Activated CD4-positive, alpha-beta memory T cell treated with anti-CD3 and anti-CD28 coated beads for 36 hours (primary cell): ENCODE measurements at places on chromosomes 7 and 10.

- no peak for DNase-seq
These were observed 4.2 kb upstream of the SORCS1 start for GRCh38 chr10:107168738-107169137.

DNA sequence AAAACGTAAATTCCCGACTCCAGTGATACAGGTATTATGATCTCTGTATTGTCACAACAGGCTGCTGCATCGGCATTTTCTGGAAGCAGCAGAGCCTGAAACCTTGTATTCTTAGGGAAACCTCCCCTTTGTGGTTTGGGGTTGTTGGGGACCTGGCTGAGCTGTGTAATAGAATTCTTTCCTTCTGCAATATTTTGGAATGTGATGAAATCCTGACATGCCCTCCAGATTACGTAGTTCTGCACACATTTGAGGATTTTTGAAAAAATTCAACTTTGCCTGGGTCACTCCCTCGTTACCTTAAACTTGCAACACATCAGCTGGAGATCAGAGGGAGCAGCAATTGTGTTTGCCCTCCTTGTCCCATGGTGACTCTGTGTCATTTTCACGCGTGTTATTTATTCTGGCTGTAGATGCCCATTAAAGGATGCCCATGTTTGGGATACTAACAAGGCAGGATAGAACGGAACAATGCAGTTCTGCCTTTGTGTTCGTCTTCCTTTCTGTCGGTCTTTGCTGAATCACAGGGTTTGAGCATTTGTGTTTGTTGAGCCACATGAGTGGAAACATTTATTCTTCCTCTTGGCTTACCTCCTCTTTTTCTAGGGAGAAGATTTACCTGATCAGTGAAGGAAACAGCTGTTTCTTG, 181.7 kb downstream of the TCF7L2 start:
- DNase-seq = no peak

GRCh38 chr10:38003588-38003987, 6.9 kb upstream of the ZNF33A start:
- no peak for DNase-seq

DNA sequence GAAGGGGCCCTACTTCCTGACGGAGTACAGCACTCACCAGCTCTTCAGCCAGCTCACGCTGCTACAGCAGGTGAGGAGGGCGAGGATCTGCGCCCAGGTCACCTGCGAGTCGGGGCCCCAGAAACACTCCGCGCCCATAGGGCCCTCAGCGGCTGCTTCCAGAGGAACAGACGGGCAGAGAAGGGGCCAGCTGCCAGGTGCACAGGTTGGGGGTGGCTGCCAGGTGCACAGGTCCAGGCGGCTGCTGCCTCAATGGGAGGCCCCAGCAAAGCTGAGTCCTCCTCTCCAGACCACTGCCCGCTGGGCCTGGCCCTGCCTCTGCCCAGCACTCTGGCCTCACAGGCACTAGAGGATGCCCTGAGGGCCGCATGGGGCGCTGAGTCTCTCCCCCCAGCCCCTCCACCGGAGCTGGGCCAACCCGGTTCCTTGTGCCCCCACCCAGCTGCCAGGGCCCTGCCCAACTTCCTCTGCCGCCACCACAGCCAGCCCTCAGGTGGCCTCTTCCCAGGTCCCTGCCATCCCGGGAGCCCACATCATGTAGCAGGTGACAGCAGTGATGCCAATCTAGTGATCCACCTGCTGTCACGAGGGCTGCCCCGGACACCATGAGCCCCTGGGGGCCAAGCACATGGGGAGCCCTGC, 17.0 kb upstream of the UTF1 start:
- no peak for DNase-seq

DNA sequence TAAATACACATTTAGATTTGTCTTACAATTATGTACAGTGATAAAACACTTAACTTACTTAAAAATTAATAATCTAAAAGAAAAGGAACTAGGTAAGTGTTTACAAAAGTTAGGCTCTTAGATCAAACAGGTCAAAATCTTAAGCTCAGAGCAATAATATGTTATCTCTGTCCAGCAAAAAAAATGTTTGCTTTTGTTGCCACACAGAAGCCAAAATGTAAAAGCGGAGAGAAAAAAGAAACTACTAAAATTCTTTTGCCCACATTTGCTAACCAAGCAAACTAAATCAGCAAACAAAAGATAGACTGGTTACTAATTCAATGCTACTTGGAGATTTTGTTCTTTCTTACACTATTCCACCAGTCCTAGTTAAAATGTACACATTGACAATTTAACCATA, 15.2 kb upstream of the ACSM6 start:
- DNase-seq = no peak

GRCh38 chr7:81560708-81561107, 209.1 kb downstream of the HGF start:
- no peak for DNase-seq
